Activated CD8-positive, alpha-beta memory T cell treated with anti-CD3 and anti-CD28 coated beads for 24 hours (primary cell): ENCODE measurements at places on chromosomes 16 and 17.

DNA sequence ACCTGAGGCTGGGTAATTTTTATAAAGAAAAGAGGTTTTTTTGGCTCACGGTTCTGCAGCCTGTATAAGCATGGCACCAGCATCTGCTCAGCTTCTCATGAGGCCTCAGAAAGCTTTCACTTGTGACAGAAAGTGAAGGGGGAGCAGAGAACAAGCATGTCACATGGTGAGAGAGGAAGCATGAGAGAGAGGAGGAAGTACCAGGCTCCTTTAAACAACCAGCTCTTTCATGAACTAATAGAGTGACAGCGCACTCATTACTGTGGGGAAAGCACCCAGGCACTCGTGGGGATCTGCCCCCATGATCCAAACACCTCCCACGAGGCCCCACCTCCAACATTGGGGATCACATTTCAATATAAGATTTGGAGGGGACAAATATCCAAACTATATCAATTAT, 86.8 kb downstream of the USP32 start:
- no peak for DNase-seq

- DNase-seq, result no peak
Measured at GRCh38 chr17:79125503-79125902, 50.9 kb downstream of the ENGASE start.

GRCh38 chr17:65857718-65858117, 296.3 kb upstream of the AXIN2 start:
- DNase-seq, result no peak

GRCh38 chr17:29885031-29885640, 44.9 kb downstream of the SSH2 start:
- DNase-seq, result no peak

GRCh38 chr17:77579682-77580081, 378.8 kb upstream of the TNRC6C start:
- no peak for DNase-seq

DNA sequence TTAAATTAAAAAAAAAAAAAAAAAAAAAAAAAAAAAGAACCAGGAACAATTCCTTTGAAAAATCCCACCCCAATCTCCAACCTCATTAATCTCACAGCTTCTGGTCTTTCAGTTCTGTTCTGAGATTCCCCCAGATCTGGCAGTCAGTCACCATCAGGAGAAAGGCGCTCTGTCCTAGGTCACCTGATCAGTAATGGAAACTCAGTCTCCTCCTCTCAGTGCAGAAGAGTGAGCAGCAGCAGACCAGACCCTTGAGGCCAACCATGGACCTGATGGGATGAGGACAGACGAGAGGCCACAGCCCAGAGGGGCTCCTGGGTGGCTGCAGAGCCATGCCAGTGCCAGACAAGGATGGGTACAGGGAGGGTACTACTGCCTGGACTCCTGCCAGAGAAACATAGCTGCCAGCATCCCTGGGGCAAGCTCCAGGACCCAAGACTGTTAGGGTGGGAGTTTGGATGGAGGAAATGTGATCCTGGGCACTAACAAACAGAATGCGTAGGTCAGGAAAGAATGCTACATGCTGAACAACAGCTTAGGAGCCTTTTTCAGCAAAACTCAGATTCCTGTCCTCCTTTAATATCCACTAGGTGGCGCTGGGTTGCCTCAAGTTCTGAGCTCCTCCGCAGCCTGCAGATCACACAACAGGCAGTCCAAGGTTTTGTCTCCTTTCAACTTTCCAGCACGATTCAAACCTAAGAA, 28.7 kb downstream of the MPG start:
- peak; percentile 68 for DNase-seq

GRCh38 chr16:804193-805048, 3.9 kb upstream of the GNG13 start:
- DNase-seq, result no peak

- no peak for DNase-seq
Measured at GRCh38 chr17:70776441-70776840, 607.1 kb downstream of the KCNJ2 start.

GRCh38 chr16:30434852-30435251, 5.0 kb upstream of the DCTPP1 start:
- no peak for DNase-seq

DNA sequence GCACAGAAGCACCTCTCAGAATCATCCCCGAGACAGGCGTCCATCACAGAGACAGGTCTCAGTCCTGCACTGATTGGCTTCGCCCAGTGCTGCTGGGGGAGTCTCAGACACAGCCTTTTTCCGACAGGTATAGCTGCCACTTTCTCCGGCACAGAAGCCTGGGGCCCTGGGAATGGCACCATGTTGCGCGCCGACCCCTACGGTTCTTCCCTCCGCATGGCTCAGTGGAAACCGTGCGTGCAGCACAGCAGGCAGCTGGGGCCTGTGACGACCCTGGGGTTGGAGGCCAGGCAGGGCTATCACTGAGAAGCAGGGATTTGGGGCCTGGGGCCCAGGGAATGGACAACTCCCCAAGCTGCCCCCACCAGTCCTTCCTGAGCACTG, 29.7 kb upstream of the CDH15 start:
- no peak for DNase-seq

DNA sequence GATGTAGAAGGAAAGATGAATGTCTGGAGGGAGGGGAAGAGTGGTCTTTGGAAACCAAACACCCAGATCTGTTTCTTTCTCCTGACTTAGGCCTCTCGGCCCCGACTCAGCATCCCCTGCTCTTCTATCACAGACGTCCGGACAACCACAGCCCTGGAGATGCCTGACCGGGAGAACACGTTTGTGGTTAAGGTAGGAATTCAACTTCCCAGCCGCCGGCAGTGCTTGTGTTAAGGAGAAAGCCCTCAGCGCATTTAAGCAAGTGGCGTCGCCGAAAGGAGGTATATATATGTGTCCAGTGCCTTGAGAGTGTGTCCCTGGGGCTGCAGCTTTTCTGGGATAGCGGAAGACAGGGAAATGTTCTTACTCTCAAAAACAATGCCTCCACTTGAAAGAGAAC, 3.6 kb downstream of the SH2B1 start:
- no peak for DNase-seq

- no peak for DNase-seq
Measured at GRCh38 chr17:50370052-50370451, 2.9 kb downstream of the MRPL27 start.

DNA sequence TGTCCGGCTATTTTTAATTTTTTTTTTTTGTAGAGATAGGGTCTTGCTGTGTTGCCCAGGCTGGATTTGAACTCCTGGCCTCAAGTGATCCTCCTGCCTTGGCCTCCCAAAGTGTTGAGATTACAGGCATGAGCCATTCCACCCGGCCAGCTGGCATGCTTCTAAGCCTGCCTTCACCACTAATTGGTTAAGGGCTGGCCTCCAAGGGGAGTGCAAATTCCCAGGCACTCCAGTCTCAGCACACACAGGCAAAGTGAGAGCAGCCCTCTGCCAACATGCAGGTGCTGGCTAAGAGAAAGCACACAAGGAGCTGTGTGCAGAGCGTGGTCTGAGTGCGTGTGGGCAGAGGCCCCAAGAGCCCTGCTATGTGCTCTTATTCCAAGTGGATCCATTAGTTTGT, 149.8 kb upstream of the HS3ST2 start:
- peak; percentile 44 for DNase-seq

DNA sequence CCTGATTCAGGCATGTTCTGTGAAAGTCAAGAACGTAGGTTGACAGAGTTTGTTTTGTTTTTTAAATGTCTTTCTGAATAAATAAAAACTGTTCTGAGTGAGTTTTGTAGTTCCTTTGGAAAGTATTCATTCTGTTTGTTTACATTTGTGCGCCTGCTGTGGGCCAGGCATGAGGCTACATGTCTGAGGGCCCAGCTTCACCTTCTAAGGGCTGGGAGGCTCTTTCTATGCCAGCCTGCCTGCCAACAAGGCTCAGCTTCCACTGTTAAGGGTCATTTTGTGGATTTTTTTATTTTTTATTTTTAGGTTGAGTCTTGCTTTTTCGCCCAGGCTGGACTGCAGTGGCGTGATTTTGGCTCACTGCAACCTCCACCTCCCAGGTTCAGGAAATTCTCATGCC, 6.1 kb downstream of the WWOX start:
- DNase-seq, result no peak

DNA sequence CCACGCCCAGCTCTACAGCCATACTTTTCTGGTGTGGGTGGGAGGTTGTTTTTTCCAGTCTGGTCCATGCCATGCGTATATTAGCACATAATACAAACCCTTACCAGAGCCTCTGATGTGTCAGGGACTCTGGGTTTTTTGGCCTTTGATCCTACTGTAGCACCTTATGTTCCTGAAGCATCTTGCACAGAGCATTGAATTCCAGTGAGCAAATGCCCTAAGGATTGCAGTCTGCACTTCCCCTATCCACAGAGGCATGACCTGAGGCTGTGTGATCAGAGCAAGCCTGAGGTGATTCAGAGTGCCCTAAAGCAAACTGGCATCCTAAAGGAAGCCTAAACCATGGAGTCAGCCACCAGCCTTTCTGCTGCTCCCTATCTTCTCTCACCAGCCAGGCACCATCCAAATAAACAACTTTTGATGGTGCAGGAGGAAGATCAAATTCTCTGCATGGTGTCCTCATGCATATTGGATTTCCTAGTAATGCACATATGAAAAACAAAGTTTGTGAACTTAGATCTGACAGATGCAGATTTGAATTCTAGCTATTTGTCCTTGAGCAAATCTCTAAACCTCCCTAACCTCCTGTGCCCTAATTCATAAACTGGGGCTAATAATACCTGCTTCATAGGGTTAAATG, 41.2 kb upstream of the HAS3 start:
- no peak for DNase-seq

DNA sequence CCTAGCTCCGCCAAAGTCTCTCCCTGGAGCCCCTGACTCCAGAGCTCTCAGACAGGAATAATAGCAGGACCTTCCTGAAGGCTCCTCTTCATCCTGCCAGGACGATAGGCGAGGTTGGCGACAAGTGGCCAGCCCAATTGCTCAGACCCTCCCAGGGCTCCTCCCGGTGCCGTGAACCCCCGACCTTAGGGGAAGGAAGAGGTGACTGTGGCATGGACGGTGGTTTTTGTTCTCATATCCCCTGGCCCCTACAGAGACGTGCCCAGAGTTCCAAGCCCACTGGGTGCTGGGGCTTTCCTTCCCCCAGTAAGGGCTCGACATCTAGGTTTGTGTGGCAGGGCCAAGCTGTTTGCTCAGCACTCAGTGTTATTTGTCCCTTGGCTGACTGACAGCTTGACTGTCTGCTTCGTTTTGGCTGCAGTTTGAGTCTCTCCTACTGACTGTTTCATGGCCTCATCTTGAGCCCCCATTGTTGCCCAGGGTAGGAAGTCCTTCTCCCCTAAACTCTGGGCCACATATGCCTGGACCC, 4.6 kb upstream of the ADCY7 start:
- no peak for DNase-seq

- no peak for DNase-seq
Measured at GRCh38 chr16:68188170-68188569, 47.8 kb downstream of the ESRP2 start.

DNA sequence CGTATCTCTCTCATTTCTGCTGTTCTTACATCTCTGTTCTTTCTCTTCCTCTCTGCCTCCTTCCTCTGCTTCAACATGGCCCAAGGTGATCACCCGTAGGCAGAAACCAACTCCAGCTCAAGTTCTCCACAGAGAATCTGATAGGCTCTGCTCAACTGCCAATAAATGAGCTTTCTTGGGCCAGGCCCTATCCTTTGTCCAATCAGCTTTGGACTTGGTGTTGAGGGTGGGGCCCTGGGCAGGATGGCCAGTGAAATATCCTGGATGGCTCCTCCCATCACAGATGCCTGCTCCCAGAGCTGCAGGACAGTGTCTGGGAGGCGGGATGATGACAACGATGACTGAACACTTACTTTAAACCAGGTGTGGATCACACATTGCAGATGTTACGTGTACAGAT, 17.4 kb upstream of the BRD7 start:
- no peak for DNase-seq

- DNase-seq, result no peak
Measured at GRCh38 chr17:12927541-12928425, 90.0 kb downstream of the ELAC2 start.

DNA sequence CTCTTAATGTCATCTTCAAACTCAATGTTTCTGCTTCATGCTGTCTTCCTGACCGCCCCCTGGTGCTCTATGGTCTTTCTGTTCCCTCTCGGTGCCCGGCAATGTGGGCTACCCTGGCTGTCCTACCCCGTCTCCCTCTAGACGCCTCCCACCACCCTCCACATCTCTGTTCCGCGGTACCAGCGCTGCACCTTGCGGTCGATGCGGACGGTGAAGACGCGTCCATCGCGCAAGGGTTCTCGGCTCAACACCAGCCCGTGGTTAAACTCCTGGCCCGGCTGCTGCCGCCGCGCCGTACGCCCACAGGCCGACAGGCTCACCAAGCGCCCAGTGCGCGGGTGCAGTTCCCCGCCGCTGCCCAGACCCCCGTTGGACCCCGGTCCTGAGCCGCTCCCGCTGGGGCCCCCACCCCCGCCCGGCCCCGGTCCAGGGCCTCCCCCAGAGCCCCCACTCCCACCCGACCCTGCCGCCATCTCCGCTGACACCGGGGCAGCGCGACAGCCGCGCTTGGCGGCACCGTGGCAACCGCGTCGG, at the start of gene NEURL4:
Gene NEURL4 (minus strand): TSS at position 496 of the 534 bp plus-strand sequence. CDS start 23 bp downstream, at position 473.
- no peak for DNase-seq

GRCh38 chr16:87458424-87458915, 34.4 kb downstream of the ZCCHC14 start:
- no peak for DNase-seq
